Nasal cavity respiratory epithelium epithelial cell of viscerocranial mucosa (primary cell): ENCODE measurements at places on chromosomes 7 and 10. TPM values are rescaled to one million over a fixed set of nuclear protein-coding genes. Genes with fewer than 3 reads are reported as not detected.

WDR11 gene
- total RNA-seq: 70.1 and 86.1 TPM in 2 replicates

NUTM2A gene
- 0.68 and 0.71 TPM in 2 replicates for total RNA-seq

CYP26C1 gene
- total RNA-seq: under 0.01 TPM in 1 of 2 replicates, not detected in the other

TACC2 gene
- total RNA-seq: 26.3 and 43.9 TPM in 2 replicates

CHAT gene
- total RNA-seq: not detected in 2 replicates

ACTL6B gene
- not detected in 2 replicates for total RNA-seq

HNRNPH3 gene
- total RNA-seq: 42.7 and 67.3 TPM in 2 replicates

TLX1 gene
- not detected in 2 replicates for total RNA-seq

ZNF488 gene
- total RNA-seq: under 0.01 and 0.78 TPM in 2 replicates

TAS2R41 gene
- 0.07 TPM in 1 of 2 replicates, not detected in the other for total RNA-seq

ZNF467 gene
- 0.68 and 3.6 TPM in 2 replicates for total RNA-seq

EPDR1 gene
- 0.34 and 13.3 TPM in 2 replicates for total RNA-seq

EEPD1 gene
- 2.1 and 3.5 TPM in 2 replicates for total RNA-seq

SYT15B gene
- total RNA-seq: not detected in 2 replicates

LRIT1 gene
- not detected in 2 replicates for total RNA-seq

ITGB8 gene
- total RNA-seq: 7.9 and 80.3 TPM in 2 replicates
